ENCODE measurements at places on chromosomes 11 and 22.

- H3K4me3 ChIP-seq: no peak overlapping the region
- H3K27me3 ChIP-seq: no peaks in the 10 kb centered on the region
- no peaks in the 10 kb centered on the region for H3K4me1 ChIP-seq
- no peaks in the 10 kb centered on the region for H3K36me3 ChIP-seq
- no peak overlapping the region for H3K27ac ChIP-seq
Measured at GRCh38 chr11:2432171-2432621, 12.1 kb downstream of the TRPM5 start.

GRCh38 chr11:92264350-92264749 lies 39.7 kb downstream of the FAT3 start:
- H3K4me1 ChIP-seq: peaks cover 11% of the 10 kb centered on the region
- DNase-seq: no peak
- H3K27me3 ChIP-seq: no peaks in the 10 kb centered on the region
- no peak overlapping the region for H3K4me3 ChIP-seq
- no peaks in the 10 kb centered on the region for H3K36me3 ChIP-seq

DNA sequence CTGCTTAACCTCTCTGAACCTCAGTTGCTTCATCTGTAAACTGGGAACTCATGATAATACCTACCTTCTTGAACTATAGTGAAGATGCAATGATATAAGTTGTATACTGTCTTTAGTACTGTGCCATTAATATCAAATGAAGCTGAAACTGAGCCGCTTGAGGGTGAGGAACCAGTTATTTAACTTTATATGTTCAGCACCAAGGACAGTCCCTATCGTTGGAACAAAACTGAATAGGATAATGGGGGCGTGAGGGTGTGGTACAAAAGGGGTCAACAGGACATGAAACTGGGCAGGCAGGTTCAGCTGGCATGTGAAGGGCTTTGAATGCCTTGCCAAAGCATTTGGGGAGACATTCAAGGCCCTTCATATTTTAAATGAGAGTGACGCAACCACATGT lies 112.6 kb downstream of the C11orf91 start:
- no peak for DNase-seq
- H3K27ac ChIP-seq: no peak overlapping the region
- no peaks in the 10 kb centered on the region for H3K27me3 ChIP-seq
- H3K4me3 ChIP-seq: no peak overlapping the region
- no peaks in the 10 kb centered on the region for H3K36me3 ChIP-seq

- H3K27ac ChIP-seq: peak overlapping the region; percentile 60
- DNase-seq: no peak
- peaks cover 15% of the 10 kb centered on the region for H3K4me1 ChIP-seq
- no peaks in the 10 kb centered on the region for H3K36me3 ChIP-seq
- H3K4me3 ChIP-seq: no peak overlapping the region
- H3K27me3 ChIP-seq: no peaks in the 10 kb centered on the region
Measured at GRCh38 chr22:36469094-36469710, 12.2 kb downstream of the TXN2 start.

GRCh38 chr11:208917-209260 lies 1.4 kb downstream of the RIC8A start:
- H3K4me3 ChIP-seq: peak overlapping the region; percentile 52
- H3K4me1 ChIP-seq: peaks cover 26% of the 10 kb centered on the region
- H3K36me3 ChIP-seq: no peaks in the 10 kb centered on the region
- H3K27ac ChIP-seq: peak overlapping the region; percentile 99
- DNase-seq: no peak

GRCh38 chr22:39567135-39567946 lies 3.2 kb upstream of the CACNA1I start:
- no peak overlapping the region for H3K27ac ChIP-seq
- H3K4me3 ChIP-seq: no peak overlapping the region
- no peaks in the 10 kb centered on the region for H3K27me3 ChIP-seq
- no peak for DNase-seq
